ENCODE measurements at places on chromosomes 7 and 10.

DNA sequence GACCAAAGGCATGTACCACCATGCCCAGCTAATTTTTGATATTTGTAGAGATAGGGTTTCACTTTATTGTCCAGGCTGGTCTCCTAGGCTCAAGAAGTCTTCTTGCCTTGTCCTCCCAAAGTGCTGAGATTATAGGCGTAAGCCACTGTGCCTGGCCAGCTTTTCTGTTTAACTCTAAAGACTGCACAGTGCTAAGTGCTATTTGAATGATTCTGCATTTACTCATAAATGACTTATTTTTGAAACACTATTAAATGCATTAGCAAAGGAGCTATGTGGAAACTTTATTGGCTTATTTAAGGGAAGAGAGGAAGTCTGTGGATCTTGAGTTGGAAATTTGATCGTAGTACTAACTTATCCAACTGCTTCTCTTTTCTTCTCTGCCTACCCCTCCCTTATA is 89.1 kb downstream of the NT5C2 start:
- no peak for DNase-seq

DNA sequence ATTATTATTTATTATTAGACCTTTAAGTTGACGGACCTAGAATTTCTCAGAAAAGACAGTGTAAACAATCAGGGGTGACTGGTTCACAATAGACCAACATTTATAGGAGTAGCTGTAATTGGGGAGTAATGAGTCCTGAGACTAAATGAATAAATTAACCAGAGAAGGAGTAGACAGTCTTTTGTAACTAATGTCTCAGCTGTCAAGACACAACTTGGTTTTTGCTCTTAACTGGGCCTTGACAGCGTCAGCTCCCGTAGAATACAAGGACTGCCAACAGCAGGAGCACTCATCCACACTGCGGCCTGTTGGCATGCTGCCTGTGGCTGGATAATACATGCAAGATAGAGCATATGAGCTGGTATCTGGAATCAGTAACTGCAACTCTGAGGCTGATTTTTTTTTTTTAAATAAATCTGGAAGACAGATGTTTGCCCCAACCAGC is 123.9 kb downstream of the CACNA2D1 start:
- peak; percentile 81 for DNase-seq

- DNase-seq, result no peak
Observed at GRCh38 chr7:144489504-144489903, 86.0 kb upstream of the NOBOX start.

DNA sequence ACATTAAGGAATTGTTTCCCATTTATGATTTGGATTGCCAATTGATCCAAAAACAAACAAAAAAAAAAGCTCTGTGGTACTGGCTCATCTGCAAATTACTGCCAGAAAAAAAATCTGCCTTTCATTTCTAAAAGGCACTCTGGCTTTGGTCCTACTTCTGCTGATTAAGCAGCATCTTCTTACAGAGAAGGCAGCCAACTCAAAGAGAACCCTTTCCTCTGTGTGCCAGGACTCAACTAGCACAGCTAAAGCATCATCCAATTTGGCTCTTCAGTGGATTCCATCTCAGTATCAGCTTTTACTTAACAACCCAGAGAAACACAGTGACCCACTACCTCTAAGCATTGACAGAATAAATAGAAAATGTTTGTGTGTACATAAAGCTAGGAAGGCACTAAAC is 80.6 kb downstream of the GSAP start:
- DNase-seq, result no peak

DNA sequence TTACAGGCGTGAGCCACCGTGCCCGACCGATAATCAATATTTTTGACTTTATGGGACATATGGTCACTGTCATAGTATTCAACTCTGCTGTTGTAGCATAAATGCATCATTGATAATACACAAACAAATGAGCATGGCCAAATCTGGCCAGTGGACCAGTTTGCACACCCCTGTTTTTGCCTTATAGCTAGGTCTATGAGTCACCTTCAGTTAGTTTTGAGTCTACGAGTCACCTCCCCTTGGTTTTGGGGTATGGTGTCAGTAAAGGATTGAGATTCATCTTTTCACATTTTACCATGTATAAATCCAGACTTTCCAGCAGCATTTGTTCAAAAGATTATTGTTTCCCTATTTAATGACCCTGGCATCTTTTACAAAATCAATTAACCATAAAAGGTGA is 362.5 kb upstream of the NRP1 start:
- no peak for DNase-seq

DNA sequence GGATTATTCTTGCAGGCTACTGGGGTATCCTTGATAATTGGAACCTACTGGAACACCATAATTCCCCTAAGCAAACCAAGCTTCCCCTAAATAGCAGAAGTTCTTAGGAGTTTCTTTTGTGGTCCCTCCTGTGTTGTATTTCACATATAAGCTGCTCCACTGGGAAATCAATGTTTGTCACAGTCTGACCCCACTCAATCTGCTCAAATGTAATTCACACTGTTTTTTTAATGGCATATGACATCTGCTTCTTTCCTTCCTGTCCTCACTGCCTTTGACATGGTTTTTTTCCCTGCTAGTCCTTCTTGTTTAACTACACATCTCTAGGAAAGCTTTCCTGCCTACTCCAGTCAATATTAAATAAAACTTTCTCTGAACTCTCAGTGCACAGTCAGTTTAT is 1.8 kb upstream of the PTPRZ1 start:
- no peak for DNase-seq

- DNase-seq, result no peak
Observed at GRCh38 chr10:101287997-101288635, 58.9 kb upstream of the LBX1 start.

DNA sequence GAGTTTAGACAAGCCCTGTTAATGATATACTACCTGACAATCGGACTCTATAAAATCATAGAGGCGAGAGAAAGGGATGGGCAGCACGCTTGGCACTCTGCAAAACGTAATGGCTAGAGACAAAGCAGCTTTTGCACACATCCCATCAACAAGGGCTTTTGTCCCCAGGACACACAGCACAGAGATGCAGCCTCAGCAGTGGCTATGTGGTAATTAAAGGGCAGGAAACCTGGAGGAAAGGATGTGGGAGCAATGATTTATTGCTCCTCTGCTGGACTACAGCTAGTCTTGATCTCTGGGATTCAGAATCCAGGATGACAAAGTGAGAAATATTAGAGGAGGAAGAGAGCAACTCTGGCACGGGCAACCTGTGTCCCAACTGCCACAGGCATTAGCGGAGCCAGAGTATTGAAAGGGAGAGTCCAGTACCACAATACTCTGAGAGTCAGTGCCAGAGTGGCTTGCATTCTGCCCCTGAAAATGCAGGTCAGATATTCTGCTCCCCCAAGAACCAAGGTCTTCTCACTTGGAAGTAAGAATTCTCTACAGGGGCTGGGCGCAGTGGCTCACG is 96.5 kb downstream of the ARMH3 start:
- no peak for DNase-seq

- no peak for DNase-seq
Observed at GRCh38 chr10:125209591-125210355, 49.4 kb upstream of the CTBP2 start.

DNA sequence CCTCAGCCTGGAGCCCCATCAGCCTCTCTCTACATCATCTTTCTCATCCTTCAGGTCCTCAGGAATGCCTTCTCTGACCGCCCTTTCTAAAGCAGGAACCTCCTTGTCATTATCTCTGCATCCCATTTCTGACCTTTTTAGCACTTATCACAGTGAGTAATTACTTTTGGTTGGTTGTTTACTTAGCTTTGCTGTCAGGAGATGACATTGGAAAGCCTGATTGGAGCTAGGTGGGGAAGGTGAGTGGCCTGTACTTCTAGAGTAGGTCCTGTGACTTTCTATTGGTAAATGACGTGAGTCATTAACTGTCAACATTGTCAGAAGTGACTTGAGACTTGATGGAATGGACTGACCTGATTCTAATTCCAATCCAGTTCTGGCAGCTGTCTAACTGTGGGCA is 9.3 kb upstream of the SLC25A13 start:
- no peak for DNase-seq

DNA sequence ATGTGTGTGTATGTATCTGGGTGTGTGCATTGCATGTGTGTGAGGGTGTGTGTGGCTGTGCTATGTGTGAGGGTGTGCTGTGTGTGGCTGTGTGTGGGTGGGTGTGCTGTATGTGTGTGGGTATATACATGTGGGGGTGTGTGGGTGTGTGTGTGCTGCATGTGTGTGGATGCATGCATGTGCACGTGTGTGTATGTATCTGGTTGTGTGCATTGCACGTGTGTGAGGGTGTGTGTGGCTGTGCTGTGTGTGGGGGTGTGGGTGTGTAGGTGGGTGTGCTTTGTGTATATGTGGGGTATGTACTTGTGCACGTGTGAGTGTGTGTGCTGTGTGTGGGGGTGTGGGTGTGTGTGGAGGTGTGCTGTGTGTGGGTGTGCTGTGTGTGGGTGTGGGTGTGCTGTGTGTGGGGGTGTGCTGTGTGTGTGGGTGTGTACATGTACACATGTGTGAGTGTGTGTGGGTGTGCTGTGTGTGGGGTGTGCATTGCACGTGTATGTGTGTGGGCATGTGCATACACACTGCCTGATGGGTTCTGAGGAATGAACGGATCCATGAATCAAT is 579.8 kb downstream of the PTPRN2 start:
- no peak for DNase-seq

DNA sequence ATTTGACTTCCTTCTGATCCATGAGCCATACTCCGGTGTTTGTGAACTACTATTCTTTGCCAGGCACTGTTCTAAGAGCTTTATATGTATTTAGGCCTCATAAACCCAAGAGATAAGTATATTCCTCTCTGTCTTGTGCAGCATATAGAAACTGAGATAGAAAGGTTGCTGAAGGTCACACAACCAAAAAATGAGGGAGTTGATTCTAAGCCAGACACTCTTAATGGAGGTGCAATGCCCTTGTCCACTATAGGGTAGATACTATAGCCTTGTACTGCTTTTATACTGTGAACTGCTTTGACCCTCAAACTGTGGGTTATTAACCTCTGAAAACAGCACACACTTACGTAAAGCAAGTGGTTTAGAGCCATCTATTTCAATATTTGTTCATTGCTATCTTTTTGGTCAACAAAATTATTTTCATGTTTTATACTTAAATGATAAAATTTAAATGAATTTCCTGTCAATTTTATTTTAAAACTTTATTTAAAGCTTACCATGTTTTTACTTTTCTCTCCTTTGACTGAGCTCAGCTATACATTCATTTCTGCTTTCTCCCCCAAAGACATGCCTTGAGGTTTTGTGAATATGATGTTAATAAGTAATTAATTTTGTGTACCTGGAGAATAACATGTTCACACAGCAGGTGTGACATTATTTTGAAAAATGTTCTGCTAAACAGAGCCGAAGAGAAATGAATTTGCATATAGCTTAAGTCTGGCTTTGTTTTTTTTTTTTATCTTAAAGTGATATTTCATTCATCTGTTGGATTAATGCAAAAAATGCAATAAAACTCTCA is 687.3 kb downstream of the DNAJB9 start:
- DNase-seq, result no peak

DNA sequence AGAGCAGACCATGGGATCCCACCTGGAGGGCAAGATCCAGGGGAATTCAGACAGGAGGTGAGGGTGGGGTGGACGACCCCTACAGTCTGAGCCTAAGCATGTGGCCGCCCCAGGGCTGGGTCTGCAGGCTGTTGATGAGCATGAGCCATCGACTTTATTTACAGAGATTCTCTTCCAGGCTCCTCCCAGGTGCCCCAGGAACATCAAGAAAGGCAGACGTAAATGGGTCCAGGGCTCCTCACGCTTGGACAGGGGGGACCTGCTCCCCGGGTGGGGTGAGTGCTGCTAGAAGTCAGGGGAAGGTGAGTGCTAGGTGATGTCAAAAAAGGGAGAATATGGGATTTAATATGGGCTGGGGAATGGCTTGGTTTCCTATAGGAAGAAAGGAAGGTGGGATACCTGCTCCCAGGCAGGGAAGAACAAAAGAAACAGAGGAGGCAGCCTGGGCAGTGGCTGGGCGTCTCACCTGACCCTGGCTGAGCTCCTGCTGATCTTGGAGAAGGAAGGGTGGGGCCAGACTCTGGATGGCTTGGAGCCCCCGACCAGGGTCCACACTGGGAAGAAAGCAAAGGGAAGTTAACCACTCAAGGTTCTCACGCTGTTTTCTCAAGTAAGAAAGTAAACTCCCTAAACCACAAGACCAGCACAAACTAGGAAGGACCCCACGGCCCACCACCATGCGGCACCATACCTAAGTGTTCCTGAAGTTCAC is 162.1 kb upstream of the SHH start:
- DNase-seq, result no peak

GRCh38 chr10:12418000-12418399 is 68.7 kb downstream of the CAMK1D start:
- DNase-seq, result no peak

GRCh38 chr7:98483964-98484545 is 83.2 kb upstream of the BAIAP2L1 start:
- no peak for DNase-seq

GRCh38 chr10:4617589-4617988 is 208.4 kb upstream of the AKR1E2 start:
- no peak for DNase-seq

Measured in NCI-H774 (cell line).